ENCODE measurements at places on chromosomes 2 and 18.

GRCh38 chr2:120624061-120624737 is 111.5 kb upstream of the GLI2 start:
- H3K36me3 ChIP-seq = no peaks in the 10 kb centered on the region
- no peaks in the 10 kb centered on the region for H3K4me1 ChIP-seq
- no peak for DNase-seq
- no peak overlapping the region for H3K4me3 ChIP-seq

- no peaks in the 10 kb centered on the region for H3K4me1 ChIP-seq
- no peaks in the 10 kb centered on the region for H3K36me3 ChIP-seq
- no peaks in the 10 kb centered on the region for H3K27me3 ChIP-seq
- no peak for DNase-seq
- H3K27ac ChIP-seq = peak overlapping the region; percentile 93
Measured at GRCh38 chr2:189409131-189409530, 32.1 kb upstream of the WDR75 start.

GRCh38 chr2:142718576-142719155 is 158.8 kb upstream of the KYNU start:
- H3K27me3 ChIP-seq = no peaks in the 10 kb centered on the region
- no peaks in the 10 kb centered on the region for H3K36me3 ChIP-seq
- H3K4me1 ChIP-seq = peaks cover 2% of the 10 kb centered on the region
- H3K4me3 ChIP-seq = no peak overlapping the region

- no peak overlapping the region for H3K4me3 ChIP-seq
- H3K27me3 ChIP-seq = no peaks in the 10 kb centered on the region
- no peak for DNase-seq
- no peak overlapping the region for H3K27ac ChIP-seq
Measured at GRCh38 chr2:190615555-190616200, 33.2 kb upstream of the NAB1 start.

- H3K36me3 ChIP-seq = no peaks in the 10 kb centered on the region
- no peak for DNase-seq
- no peaks in the 10 kb centered on the region for H3K27me3 ChIP-seq
- no peak overlapping the region for H3K4me3 ChIP-seq
- no peaks in the 10 kb centered on the region for H3K4me1 ChIP-seq
- H3K27ac ChIP-seq = no peak overlapping the region
Measured at GRCh38 chr2:222146488-222146887, 152.3 kb downstream of the PAX3 start.

DNA sequence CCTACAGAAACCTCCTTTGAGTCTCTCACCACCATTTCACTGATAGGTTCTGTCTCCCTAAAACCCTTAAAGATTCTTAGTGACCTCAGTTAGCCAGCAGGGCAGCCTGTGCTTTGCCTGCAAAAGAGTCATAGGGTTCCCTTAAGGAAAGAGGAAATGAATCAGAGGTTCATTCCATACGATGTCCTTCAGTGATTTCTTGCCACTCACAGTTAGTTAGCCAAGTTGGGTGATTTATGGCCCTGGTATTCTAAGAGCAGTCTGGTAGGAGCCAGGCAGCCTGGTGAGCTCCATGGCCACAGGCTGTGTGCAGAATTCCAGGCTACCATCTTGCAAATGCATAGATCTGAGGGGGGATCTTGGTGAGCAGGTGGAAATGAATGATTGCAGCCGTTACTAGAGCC is 18.7 kb upstream of the CCBE1 start:
- no peak overlapping the region for H3K4me3 ChIP-seq
- H3K27me3 ChIP-seq = peaks cover 2% of the 10 kb centered on the region
- H3K27ac ChIP-seq = no peak overlapping the region
- no peak for DNase-seq
- no peaks in the 10 kb centered on the region for H3K36me3 ChIP-seq

DNA sequence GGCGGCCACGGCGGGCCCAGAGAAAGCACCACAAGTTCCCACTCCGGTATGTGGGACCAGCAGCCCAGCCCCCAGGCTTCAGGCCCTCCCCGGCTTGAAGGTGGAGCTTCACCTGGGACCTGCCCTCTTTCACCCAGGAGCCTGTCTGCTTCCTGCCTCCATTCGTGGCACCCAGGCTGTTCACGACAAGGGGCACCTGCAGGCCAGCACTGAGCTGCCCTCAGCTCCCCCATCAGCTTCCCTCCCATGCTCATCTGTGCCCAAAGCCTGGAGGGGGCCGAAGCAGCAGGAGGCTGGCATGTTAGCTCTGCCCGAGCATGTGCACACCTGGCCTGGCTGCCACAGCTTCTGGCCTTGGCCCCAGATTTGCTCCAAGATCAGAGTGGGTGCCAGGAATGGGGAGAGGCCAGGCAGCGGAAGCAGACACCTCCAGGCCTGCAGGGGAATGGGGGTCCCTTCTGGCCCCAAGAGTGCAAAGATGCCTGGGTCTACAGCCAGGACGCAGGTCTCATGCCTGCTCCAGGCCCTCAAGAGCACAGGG is 312.4 kb upstream of the SYT4 start:
- no peaks in the 10 kb centered on the region for H3K36me3 ChIP-seq
- no peak overlapping the region for H3K4me3 ChIP-seq
- no peak for DNase-seq
- no peak overlapping the region for H3K27ac ChIP-seq
- no peaks in the 10 kb centered on the region for H3K4me1 ChIP-seq

GRCh38 chr2:1742681-1743395 is 1.5 kb downstream of the PXDN start:
- DNase-seq = peak; percentile 96
- peaks cover 52% of the 10 kb centered on the region for H3K4me1 ChIP-seq
- H3K27ac ChIP-seq = peak overlapping the region; percentile 96

GRCh38 chr2:238203973-238204683 is 633 bp upstream of the ILKAP start:
- peak overlapping the region; percentile 50 for H3K4me3 ChIP-seq
- H3K4me1 ChIP-seq = peaks cover 22% of the 10 kb centered on the region
- DNase-seq = no peak
- H3K36me3 ChIP-seq = peaks cover 5% of the 10 kb centered on the region

DNA sequence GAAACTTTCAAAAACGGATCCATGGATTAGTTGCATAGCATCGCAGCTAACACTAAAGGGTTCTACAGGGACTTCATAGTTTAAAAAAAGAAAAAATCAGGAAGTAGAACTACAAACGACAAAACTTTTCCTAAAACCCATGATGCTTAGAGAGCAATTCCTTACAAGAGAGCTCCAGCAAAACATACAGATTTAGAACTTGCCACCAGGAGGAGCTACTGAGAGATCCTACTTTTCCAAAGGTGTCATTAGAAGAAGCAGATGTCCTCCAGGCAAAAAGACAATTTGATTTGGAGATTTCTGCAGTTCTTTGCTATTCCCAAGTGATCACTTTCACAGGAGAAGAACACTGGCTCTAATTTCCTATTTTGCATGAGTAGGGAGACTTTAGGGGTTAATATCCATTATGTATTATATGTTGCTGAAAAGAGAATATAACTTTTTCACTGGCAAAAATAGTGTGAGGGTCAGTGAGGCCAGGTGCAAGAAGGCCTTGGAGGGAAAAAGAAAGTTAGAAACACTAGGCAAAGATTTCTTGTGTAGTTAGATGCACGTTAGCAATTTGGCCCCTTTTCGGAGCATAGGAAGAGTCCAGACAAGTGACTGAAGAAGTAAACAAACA is 436.2 kb downstream of the SUCLG1 start:
- no peaks in the 10 kb centered on the region for H3K4me1 ChIP-seq
- H3K27me3 ChIP-seq = no peaks in the 10 kb centered on the region
- H3K27ac ChIP-seq = no peak overlapping the region

DNA sequence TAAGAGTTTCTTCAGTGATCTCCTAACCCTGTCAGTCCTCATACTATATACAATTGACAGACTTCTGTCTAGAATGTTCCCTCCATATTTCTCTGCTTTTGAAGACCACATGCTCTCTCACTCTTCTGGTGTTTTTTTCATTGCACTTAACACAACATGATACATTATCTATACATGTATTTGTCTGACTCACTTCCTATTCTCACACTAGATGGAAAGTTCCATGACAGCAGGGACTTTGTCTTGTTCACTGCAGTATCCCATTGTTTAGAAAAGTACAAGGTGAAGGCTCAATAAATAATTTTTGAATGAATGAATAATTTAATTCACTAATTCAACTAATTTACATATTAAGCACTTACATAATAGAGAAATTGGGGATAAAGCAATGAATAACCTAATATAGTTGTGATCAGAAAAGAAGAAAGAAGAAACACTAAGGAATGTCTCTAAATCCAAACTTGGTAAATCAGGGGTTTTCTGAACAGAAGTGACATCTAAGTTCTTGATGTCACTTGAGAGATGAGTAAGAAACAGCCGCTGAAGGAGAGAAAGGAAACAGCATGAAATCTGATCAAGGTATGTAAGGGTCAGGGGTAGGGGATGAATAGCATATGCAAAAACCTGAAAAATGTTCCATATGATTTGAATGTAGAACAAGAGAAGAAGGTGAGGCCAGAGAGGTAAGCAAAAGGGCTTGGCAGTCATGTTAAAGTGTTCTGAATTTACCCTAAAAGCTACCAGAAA is 42.4 kb downstream of the MBD2 start:
- H3K36me3 ChIP-seq = peaks cover 11% of the 10 kb centered on the region
- H3K4me1 ChIP-seq = no peaks in the 10 kb centered on the region
- H3K27ac ChIP-seq = no peak overlapping the region
- no peak for DNase-seq

DNA sequence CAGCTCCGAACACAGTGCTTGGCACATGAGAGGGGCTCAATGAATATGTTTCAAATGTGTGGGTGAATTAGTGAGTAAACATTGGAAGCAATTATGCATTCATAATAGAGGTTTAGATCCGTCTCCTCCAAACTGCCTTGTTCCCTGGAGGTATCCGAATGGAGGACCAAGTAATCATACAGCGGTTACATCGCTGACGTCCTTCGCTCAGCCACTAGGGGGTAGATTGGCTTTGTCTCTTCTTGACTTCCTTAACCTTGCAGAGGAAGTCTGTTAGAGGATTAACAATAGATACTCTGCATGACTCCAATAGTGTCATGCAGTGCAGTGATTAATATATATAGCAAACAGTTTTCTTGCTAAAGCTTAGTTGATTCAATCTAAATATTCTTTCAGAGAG is 517.0 kb downstream of the PTPRM start:
- no peaks in the 10 kb centered on the region for H3K36me3 ChIP-seq
- no peaks in the 10 kb centered on the region for H3K27me3 ChIP-seq
- H3K4me3 ChIP-seq = no peak overlapping the region

GRCh38 chr2:12325806-12326205 is 390.9 kb upstream of the TRIB2 start:
- H3K27me3 ChIP-seq = no peaks in the 10 kb centered on the region
- H3K27ac ChIP-seq = no peak overlapping the region
- peaks cover 7% of the 10 kb centered on the region for H3K4me1 ChIP-seq
- no peak overlapping the region for H3K4me3 ChIP-seq
- no peak for DNase-seq

DNA sequence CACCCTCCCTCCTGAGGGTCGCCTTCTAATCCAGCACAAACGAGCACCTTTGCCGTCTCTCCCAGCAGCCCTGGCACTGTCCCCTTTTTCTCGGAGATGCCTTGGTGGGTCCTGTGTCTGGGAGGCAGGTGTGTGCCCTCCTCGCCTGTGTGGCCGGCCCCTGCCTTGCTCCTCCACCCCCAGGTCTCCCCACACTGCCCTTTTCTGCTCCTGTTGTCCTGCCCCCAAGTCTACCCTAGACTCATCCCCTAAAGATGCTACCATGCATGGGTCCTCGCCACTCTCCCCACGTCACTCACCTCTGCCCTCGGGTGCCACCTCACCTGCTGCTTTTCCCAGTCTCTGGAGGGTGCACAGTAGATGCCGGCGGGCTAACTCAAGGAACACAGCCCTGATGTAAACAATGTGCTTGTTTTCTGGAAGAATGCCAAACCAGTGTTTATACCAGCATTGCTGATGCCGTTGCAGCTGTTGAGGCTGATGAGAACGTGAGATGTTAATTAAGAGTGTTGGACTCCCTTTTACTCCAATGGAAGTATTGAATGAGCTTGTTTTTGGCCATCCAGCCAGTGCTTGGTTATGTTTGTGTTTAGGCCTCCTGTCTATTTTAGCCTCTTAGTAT is 223.1 kb downstream of the AGAP1 start:
- no peaks in the 10 kb centered on the region for H3K27me3 ChIP-seq
- DNase-seq = no peak
- H3K27ac ChIP-seq = no peak overlapping the region
- peaks cover 8% of the 10 kb centered on the region for H3K36me3 ChIP-seq

- peaks cover 4% of the 10 kb centered on the region for H3K27me3 ChIP-seq
- no peak for DNase-seq
- H3K36me3 ChIP-seq = no peaks in the 10 kb centered on the region
- no peak overlapping the region for H3K4me3 ChIP-seq
- H3K27ac ChIP-seq = no peak overlapping the region
Measured at GRCh38 chr2:68730828-68731227, 3.8 kb upstream of the ARHGAP25 start.

DNA sequence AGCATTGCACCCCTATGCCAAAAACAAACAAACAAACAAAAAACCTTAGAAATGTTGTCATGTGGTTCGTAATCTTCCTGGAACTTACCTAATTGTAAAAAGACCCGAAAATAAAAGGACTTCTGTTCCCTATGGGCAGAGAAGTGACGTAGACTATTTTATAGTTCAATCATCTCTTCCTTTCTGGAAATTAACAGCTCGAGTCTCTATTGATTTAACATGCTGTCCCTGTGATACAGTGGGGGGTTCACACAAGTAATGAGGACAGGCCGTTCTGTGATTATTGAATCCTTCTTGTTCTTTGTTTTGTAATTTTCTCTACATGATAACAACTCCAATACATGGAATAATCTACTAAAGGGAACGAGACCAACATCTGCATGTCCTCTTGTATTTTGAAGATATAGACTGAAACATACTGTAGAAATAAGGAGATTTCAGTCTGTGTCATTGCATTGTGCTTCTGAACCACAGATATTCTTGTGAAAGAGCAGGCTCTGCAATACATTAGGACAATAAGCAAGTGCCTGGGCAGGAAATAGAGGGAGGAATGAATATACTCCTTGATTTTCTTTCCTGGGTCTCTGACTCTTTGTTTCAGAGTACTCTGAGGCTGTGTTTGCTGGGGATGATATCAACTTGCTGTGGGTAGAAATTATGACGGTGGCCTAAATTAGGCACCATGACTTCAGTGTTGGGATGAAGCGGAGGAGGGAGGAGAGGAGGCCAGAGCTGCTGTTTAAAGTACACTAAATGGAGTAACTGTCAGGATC is 65.7 kb upstream of the PPM1B start:
- H3K27me3 ChIP-seq = no peaks in the 10 kb centered on the region
- H3K4me3 ChIP-seq = no peak overlapping the region
- no peaks in the 10 kb centered on the region for H3K4me1 ChIP-seq
- no peaks in the 10 kb centered on the region for H3K36me3 ChIP-seq

GRCh38 chr2:119293254-119293653 is 69.6 kb downstream of the STEAP3 start:
- no peak for DNase-seq
- no peak overlapping the region for H3K27ac ChIP-seq
- H3K27me3 ChIP-seq = no peaks in the 10 kb centered on the region
- H3K4me1 ChIP-seq = no peaks in the 10 kb centered on the region
- no peak overlapping the region for H3K4me3 ChIP-seq

- H3K36me3 ChIP-seq = no peaks in the 10 kb centered on the region
- H3K4me1 ChIP-seq = no peaks in the 10 kb centered on the region
- H3K4me3 ChIP-seq = no peak overlapping the region
- DNase-seq = peak; percentile 92
Measured at GRCh38 chr2:145846982-145847381, 1327.1 kb upstream of the ZEB2 start.

- DNase-seq = no peak
- no peaks in the 10 kb centered on the region for H3K27me3 ChIP-seq
- H3K4me3 ChIP-seq = no peak overlapping the region
- no peaks in the 10 kb centered on the region for H3K36me3 ChIP-seq
- H3K4me1 ChIP-seq = no peaks in the 10 kb centered on the region
- H3K27ac ChIP-seq = no peak overlapping the region
Measured at GRCh38 chr2:153891051-153891450, 19.3 kb downstream of the GALNT13 start.
